Stimulated activated CD8-positive, alpha-beta memory T cell treated with anti-CD3 and anti-CD28 coated beads, Interleukin-7, amount 100 ng/mL, for 1 hour (primary cell): ENCODE measurements at places on chromosomes 13 and 19.

GRCh38 chr19:38666663-38667511 is 19.4 kb downstream of the ACTN4 start:
- no peak for DNase-seq

DNA sequence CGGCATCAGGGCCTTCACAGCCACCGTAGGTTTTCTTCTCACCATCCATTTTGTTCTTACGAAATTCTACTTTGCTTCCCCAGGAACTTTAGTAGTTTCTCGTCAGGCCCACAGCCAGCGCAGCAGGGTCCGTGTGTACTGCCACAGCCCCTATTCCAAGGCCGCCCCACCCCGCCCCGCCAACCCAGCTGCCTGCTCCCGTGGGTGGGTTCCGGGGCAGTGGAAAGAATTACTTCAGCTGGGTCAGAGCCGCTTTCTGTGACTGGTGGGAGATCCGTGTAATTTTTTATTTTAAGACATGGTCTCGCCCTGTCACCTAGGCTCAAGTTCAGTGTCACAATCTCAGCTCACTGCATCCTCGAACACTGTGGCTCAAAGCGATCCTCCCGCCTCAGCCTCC is 4.2 kb downstream of the OR7D2 start:
- DNase-seq = no peak

- DNase-seq = no peak
Observed at GRCh38 chr13:28568286-28568685, 73.4 kb upstream of the FLT1 start.

- DNase-seq = no peak
Observed at GRCh38 chr13:39538816-39539790, 63.9 kb downstream of the LHFPL6 start.

- DNase-seq = no peak
Observed at GRCh38 chr13:107441279-107441678, 774.1 kb downstream of the LIG4 start.

DNA sequence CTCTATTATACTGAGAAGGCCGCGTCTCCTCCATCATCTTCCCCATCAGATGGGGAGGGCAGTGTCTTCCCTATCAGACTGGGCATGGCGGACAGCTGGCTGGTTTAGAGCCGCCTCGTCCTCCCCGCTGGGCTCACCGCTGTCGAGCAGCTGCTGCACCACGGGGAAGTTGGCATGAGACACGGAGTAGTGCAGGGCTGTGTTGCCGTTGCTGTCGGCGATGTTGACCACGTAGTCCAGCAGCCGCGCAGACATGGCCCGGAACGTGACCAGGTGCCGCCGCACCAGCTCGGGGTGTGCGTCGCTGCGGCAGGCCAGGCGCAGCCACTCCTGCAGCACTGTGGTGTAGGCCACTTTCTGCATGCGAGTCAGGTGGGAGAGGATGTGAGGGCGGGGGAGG is 18.8 kb upstream of the SPC24 start:
- no peak for DNase-seq

- DNase-seq = no peak
Observed at GRCh38 chr13:24097667-24098066, 62.9 kb upstream of the SPATA13 start.

- no peak for DNase-seq
Observed at GRCh38 chr13:108377646-108378206, 108.2 kb downstream of the TNFSF13B start.

DNA sequence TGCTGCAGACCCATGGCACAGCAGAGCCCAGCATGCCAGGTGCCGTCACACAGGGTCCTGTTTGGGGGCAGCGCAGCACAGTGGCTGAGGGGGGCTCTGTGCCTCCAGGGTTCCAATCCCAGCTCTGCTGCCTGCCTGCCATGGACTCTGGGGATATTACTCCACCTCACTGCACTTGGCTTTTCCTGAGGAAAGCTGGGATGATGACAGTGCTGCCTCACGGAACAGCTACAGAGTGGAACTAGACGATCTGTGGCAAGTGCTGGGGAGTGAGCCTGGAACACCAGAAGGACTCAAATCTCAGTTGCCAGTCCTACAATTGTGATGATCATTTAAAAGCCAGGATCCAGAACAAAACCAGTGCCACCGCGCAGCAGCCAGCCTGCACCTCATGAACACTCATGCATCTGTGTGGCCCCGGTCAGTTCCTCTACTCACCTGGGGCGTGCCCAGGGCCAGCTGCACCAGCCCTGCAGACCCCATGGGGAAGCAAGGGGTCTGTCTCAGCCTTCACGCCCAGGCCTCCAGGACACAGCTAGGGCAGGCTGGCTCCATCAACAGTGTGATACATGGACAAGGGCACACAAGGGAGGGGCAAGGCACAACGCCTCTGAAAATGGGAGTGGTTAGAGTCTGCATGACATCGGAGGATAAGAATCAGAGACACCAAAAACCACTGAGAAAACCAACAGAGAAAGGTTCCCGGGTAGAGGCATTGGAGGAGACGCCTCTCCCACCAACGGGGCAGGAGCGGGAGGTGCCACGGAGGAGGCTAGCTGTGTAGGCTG is 55.2 kb downstream of the ATP7B start:
- DNase-seq = no peak

DNA sequence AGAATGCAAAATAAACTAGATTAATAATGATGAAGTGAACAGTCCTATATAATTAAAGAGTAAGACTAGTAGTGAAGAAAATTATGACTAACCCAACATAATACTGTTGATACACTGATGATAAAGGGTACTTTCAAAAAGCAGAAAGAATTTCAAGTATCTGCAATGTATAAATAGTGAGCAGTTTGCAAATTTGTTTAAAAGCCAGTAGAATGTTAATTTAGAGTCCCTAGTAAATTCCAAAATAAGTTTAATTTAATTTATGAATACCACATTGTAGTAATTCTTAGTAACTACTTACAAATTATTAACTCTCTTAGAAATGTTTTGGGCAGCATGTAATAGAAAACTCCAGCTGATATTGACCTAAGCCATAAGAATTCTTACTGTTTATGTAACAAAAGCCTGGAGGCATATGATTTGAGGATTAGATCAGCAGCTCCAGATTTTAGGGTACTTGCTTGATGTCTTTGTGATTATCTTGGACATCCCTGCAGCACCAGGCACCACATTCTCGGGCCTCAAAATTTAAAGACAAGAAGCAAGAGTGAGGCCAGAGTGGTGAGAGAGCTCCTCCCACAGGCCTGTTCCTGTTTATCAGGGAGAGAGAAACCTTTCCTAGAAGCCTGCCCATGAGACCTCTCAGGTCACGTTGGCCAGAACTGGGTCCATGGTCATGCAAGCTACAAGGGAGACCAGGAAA is 67.6 kb upstream of the TDRD3 start:
- no peak for DNase-seq

GRCh38 chr19:51119101-51119500 is 5.6 kb upstream of the SIGLEC9 start:
- no peak for DNase-seq

GRCh38 chr13:107867701-107868661 is 347.4 kb downstream of the LIG4 start:
- DNase-seq = no peak

- DNase-seq = no peak
Observed at GRCh38 chr19:49845414-49845813, 5.5 kb upstream of the PTOV1 start.

DNA sequence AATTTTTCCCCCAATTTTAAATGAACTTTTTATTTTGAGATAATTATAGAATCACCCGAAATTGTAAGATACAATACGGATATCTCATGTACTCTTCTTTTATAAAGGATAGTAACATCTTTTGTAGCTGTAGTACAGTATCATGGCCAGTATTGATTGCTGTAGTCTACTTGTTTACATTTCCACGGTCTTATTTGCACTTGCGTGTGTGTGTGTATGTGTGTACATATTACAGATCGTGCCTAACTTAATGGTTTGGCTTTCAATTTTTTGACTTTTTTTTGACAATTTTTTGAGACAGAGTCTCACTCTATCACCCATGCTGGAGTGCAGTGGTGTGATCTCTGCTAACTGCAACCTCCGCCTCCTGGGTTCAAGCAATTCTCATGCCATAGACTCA is 6.7 kb downstream of the PAN3 start:
- DNase-seq = no peak

DNA sequence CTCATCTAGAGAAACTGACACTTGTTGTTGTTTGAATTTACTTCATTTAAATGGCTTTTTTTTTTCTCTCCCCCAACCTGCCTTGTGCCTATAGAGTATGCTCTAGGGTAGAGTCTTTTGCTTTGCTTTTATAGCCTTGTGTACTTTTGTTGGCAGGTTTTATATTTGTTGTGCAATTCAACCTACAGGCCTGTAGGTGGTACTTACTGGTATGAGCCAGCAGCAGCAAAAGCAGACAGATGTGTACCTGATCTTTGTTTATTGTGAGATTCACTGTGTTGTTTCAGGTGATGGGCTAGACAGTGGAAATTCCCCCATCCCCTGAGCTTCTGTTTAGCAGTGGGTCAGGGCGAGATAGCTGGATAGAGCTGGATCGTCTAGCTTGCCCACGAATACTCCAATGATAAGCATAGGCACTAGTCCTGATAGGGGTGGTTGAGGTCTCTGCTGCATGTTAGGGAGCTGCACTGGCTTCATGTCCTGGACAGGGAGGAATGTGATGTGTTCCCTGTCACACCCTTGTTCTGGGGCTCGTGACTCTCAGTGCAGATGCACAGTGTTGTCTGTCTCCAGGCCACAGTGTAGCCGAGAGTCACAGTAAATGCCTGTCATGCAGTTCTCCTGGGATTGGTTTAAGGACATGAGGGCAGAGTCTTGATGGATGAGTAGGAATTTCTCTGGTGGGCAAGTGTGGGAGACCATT is 21.3 kb downstream of the DNAJC3 start:
- DNase-seq = no peak

DNA sequence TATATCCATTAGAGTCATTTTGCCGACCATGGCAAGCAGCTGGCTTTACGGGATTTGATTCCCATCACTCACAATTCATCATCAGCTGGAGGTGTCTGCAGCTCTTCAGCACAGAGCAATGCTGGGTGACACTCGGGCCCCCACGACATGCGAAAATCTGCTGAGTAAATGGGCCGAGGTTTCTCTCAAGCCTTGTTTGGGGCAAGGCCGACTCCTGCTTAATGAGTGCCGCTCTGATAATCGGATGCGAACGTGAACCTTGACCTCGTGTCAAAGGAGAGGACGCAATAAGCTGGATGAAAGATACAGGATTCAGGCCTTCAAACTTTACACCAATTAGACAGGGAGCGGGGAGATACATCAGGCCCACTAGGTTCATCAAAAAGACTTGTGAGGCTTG is 65.2 kb downstream of the GGACT start:
- no peak for DNase-seq
